Pulmonary artery endothelial cell (primary cell): ENCODE measurements at places on chromosomes 11 and 22. TPM values are rescaled to one million over a fixed set of nuclear protein-coding genes. Genes with fewer than 3 reads are reported as not detected.

FGF4 gene
- total RNA-seq, result not detected in 2 replicates

MIOX gene
- total RNA-seq, result not detected in 2 replicates

DNA sequence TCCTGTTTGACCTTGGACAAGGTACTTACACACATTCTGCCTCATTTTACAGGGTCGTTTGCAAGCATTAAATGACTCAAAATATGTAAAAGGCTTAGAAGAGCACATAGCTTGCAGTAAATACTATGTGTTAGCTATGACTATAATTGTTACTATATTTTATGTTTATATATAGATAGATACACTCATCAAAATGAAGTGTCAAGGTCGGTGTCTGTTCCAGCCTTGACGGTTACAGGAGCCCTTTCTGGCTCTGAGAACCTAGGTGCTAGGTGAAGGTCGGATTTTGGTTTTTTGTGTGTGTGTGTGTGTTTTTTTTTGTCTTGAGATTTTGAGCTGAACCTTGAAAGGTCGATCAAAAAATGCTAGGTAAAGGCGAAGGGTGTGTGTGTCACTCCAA is 24.5 kb upstream of the LIMK2 start:
- DNase-seq, result no peak

DNA sequence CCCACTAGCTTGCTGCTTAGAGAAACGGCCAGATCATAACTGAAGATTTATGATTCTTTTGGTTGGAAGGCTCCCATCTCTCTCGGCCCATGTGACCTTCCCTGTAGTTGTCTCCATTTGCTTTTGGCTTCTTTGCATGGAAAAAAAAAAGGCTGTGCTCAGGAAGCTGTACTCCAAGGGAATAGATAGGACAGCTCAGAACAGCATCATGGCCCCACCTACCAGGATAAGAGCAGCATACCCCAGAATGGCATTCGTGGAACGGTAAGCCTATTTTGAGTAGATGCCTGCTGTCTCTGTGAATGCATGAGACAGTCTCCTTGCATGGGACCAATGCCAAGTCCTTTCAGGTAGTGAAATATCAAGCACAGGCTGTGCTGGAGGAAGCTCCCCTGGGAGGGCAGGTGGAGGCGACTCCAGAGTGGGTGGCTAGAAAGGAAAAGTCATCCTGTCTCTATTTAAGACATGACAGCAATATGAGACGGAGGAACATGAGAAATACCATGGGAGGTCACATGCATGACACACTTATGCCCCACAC is 94.1 kb upstream of the AMOTL1 start:
- no peak for DNase-seq

- no peak for DNase-seq
Measured at GRCh38 chr11:118291477-118292135, 12.9 kb upstream of the CD3E start.
